ENCODE measurements at places on chromosomes 6 and 20.

DNA sequence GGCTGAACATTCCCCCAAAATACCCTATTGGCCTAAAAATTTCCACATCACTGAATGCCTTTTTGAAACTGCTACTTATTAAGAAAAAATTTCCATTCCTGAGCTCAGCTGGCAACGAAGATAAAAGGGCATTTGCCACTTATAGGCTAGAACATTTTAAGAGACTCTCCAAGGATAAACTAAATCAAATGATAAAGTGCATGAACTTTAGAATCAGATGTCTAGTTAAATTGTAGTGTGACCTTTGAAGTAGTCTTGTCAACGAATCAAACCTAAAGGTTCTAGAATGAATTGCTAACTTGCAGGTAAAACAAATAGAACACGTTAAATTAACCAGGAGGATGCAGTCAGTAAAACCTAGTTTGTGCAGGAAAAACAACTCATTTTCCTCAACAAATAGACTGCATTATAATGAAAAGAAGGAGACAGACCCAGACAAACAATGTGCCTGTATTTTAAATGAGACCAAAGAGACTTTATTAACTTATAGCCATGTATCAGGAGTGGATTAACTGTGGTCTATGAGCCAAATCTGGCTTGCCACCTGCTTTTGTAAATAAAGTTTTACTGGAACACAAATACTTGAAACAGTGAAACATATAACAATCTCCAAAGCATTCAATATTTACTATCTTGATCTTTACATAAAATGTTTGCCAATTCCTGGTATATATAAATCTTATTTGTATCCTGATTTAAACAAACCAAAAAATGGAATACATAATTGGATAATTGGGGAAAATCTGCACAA is 184.4 kb downstream of the MEI4 start:
- DNase-seq = no peak

DNA sequence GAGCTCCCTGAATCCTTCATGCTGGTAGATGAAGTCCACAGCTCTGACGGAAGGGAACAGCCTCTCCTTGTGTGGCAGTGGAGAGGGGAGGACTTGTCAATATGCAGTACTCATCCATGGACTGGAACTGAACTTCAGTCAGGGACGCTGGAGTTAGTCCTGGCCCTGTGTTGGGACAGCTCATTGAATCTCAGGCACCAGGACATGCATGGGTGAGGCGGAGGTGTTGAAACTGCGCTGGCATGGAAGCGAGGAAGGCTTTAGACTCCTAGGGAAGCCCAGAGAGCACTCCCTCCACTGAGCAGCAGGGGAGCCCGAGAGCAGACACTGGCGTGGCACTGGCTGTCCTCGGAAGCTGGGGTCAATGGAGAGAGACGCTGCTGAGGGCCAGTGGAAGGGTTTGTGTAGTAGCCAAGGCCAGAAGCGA is 161.3 kb upstream of the GGTLC1 start:
- DNase-seq = no peak

- no peak for DNase-seq
Observed at GRCh38 chr20:45378191-45378590, at the start of gene TP53TG5. Gene TP53TG5 (minus strand): TSS chr20:45378325. CDS start chr20:45378236, 89 bp downstream.

DNA sequence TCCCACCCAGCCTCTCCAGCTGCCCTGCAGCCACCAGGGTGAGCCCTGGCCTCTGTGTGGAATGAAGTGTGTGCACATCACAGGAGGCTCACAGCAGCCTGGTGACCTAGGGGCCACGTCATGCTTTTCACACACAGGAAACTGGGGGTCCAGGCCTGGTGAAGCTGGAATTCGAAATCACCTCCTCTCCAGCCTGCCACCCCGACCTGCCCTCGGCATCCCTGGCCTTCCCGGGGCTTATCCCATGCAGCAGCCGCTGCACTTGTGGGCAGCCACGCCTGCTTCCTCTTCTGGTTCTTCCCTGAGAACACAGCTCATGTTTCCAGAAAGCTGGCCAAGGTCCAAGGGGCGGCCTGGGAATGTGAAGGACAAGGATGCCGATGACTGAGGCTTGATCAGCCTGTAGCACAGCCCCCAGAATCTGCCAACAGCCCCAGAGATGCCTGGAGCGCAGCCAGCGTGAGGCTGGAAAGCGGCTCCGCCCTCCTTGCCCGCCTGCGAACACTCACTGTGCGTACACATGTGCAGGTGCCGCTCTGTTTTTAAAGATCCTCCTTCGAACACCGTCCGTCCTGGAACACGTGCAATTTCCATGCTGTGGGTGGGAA is 4.2 kb upstream of the NTSR1 start:
- DNase-seq = peak; percentile 91

DNA sequence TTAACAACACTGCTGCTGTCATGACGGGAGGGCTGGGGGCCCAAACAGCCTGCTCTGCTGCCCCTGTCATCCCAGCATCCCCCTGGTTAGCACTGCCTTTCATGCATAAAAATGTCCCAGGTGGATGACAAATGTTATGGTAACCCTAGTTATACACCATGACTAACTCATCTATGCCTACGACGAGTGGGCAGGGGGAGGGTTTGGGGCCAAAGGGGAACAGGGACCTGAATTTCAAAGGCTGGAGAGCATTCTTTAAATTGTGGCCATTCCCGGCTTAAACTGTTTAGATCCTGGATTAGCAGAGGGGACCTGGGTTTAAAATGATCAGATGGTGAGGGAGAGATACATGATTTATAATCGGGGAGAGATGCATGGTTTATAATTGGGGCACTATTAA is 24.4 kb downstream of the GNAS-AS1 start:
- no peak for DNase-seq

GRCh38 chr6:166739976-166740318 is 112.9 kb upstream of the RPS6KA2 start:
- no peak for DNase-seq

- DNase-seq = no peak
Observed at GRCh38 chr6:156974830-156975261, 197.7 kb downstream of the ARID1B start.

DNA sequence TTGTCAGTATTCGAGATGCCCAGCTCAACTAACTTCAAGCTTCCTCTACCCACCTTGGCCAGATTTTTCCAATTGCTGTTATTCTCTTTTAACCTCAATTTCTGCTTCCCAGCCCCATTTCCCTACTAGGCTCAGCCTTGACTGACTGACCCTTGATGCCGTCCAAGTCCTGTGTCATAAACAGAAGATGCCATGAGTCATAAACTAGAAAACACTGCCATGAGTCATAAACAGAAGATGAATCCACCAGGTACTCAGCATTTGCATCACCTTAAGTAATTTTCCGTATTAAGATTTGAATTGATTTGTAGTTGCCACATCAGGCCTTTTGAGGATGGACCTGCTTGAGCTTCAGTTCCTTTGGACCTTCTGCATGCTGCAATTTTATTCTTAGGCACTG is 123.8 kb downstream of the FAM83B start:
- no peak for DNase-seq

All from amniotic epithelial cell (primary cell).